Activated T-helper 1 cell treated with anti-CD3 and anti-CD28 coated beads, Interleukin-2, amount 50 U/mL, for 16 hours (primary cell): ENCODE measurements at places on chromosomes 4 and X.

GRCh38 chr4:46886711-46887110 is 22.3 kb downstream of the COX7B2 start:
- DNase-seq, result no peak

- no peak for DNase-seq
Observed at GRCh38 chrX:7574325-7574724, 268.6 kb upstream of the VCX start.

DNA sequence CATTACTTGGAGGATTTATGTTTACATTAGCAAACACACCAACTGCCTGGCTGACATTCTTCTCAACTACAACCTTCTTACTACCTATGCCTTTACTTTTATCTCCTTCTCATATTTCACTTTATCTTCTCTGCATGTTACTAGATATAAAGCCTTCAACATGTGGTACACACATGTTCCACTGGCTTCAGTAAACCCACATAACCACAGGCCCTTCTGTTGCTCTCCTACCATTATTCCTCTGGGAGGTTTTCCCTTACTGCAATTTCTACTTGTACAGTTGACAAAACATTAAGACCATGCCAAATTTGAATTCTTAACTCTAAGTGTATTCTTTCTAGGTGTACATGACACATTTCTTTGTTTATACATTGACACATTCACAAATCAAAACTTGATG is 133.1 kb downstream of the ARAP2 start:
- DNase-seq, result no peak

DNA sequence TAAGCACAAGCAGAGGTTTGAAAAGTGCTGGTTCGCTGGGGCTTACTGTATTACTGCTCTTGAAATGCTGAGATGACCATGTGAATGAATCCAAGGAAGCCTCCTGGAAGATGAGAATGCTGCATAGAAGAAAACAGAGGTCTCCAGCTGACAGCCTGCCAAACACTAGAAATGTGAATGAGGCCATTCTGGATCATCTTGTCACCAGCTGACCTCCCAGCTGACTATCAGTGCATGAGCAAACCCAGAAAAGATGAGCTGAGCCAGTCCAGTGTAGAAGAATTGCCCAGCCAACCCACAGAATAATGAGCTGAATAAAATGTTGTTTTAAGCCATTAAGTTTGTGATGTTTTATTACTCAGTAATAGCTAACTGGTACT is 49.1 kb upstream of the DYNLT3 start:
- no peak for DNase-seq
